ENCODE measurements at places on chromosomes 4 and X.

- DNase-seq, result peak; percentile 17
Observed at GRCh38 chr4:153221783-153222706, 17.8 kb downstream of the TRIM2 start.

DNA sequence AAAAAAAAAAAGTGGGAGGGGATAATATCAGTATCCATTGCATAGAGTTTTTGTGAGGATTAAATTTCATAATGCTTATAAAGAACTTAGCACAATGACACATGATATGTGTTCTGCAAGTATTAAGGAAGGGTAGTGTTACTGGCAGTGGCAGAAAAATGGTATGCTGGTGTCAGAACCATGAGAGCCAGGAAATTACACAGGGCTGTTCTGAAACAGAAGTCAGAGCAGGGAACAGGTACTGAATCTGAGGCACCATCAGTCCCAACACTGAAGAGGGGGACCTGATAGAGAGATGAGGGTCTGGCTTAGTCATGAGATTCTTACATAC lies 601.1 kb upstream of the GRIA3 start:
- no peak for DNase-seq

DNA sequence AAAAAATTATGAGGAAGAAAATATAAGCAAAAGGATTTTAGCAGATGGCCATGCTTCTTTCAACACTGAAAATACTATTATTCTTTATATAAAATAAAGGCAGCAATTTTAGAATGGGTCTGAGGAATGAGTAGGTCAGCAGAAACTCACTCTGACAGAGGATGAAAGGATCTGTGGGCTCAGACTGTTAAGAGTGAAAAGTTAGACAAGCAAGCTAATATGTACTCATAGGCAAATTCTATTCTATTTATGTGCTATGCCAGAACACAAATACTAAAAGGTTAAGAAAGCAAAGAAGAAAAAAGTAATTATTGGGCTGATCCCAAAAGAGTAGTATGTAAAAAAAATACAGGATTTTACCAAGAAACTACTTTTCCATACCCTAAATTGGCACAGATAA lies 13.9 kb downstream of the LCORL start:
- no peak for DNase-seq

- DNase-seq, result no peak
Observed at GRCh38 chr4:54094451-54094850, 5.5 kb upstream of the GSX2 start.

DNA sequence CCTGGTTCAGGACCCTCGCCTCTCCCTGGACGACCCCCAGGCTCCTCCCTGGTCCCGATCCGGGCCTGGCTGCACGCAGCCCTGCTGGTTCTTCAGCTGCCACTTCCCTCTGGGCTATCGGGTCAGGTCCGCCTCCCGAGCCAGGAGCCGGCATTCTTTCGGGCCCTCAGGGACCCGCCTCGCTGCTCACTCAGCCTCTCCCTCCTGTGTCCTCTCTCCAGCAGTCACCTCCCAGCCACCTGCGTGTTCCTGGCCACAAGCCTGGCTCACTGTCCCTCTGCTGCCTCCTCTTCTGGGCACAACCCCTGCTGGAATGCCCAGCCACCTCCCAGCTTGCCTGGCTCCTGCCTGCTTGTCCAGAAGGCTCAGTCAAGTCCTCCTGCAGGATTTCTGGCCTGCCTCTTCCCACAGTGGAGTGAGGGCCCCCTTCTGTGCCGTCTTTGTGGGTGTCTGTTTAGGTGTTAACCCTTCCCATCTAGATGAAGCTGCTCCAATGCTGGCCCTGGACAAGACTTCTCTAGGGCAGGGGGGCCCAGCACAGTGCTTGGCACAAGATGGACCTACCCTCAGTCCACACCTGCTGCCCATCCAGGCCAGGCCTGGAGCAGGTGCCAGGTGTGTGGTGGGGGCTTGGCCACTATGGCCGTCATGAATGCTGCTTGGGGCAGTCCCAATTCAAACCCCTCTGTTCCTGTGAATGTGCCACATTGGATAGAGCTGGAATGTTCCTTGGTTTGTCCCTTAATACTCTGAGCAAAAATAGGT lies 2.2 kb downstream of the WFS1 start:
- no peak for DNase-seq

DNA sequence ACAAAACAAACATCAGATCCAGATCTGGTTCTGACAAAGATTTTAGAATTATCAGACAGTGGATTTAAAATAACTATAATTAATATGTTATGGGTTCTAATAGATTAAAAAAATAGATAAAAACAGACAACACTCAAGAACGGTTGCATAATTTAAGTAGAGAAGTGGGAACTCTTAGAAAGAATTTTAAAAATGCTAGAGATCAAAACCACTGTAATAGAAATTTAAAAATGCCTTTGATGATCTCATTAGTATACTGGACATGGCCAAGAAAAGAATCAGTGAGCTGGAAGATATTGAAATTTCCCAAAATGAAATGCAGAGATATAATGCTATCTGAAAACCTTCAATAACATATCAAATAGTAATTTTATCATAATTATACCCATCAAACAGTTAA lies 28.3 kb upstream of the DYNLT3 start:
- no peak for DNase-seq

GRCh38 chr4:181807771-181808170 lies 435.4 kb upstream of the TENM3 start:
- no peak for DNase-seq

DNA sequence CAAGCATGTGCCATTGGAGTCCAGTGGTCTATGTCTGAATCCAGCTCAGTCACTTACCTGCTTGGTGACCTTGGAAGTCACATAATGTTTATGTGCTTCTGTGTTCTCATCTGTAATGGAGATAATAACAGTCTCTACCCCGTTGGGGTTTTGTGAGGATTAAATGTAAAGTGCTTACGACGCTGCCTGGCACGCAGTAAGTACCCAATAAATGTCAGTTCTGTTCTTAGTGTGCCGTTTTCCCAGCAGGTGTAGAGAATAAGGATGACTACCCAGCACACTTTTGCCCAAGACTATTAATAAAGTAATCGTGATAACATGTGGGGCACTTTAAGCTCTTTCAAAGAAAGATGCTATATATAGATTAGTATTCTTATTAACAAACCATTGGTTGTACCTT lies 56.7 kb downstream of the MTM1 start:
- DNase-seq, result no peak

GRCh38 chr4:142402900-142403299 lies 443.2 kb downstream of the INPP4B start:
- DNase-seq, result no peak

DNA sequence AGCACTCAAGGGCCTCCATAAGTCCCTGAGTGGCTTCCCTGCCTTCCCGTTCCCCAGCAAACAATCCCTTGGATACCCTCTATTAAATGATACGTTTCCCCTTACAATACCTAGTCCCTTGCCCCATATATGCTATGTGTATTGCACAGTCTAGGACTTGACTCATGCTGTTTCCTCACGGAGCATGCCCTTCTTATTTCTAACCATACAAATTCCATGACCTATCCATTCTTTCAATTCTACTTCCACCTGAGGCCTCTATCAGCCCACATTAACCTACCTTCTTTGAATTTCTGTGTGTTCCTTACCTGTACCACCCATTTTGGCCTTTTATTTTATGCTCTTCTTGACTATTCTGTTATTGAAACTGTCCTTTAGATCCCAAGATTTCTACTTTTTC lies 2.9 kb upstream of the PGRMC2 start:
- no peak for DNase-seq

- no peak for DNase-seq
Observed at GRCh38 chr4:54054501-54054900, 9.9 kb downstream of the CHIC2 start.

DNA sequence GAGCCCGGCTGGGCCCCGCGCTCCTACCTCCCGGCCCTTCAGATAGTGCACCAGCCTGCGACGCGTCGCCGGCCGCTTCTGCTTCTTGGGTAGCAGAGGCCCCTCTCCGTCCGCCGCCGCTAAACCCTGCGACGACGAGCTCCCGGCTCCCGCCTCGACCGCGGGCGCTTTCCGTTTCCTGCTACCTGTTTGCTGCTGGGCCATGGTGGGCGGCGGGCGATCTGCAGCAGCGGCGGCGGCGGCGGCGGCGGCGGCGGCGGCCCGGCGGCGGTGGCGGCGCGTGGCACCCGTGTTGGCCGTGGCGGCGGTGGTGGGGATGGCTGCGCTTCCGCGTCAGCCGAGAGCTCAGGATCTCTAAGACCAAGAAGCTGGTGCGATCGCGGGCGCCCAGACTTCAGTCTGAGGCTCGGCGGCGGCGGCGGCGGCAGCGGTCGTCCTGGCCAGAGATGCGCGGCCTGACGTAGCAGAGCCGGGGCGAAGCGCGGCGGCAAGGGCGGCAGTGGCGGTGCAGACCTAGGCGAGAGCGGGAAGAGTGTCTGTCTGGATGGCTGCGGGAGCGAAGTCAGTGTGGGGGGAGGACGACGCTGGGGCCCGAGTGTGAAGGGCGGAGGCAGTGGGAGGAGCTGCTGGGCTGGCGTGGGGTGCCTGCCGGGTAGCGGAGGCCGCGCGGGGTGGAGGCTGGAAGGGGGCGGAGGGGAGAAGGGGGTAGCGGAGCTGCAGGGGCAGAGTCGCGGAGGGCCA lies at the start of gene DCAF12L2:
Gene DCAF12L2 (minus strand): TSS at position 569 of the 741 bp plus-strand sequence. CDS start 365 bp downstream, at position 204.
- no peak for DNase-seq

- no peak for DNase-seq
Observed at GRCh38 chr4:124282301-124282898, 430.1 kb downstream of the ANKRD50 start.

- DNase-seq, result no peak
Observed at GRCh38 chr4:148901075-148901705, 459.0 kb upstream of the NR3C2 start.

DNA sequence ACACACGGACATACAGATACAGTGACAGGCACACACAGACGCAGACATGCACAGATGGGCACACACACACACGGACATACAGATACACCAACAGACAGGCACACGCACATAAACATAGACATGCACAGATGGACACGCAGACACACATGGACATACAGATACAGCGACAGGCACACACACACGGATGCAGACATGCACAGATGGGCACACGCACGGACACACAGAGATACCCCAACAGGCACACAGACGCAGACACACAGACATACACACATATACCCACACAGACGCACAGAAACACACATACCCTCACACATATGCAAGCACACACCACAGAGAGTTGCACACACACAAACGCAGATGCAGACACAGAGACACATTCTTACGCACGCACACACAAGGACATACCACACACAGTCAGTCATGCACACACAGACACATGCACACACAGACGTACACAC lies 24.4 kb upstream of the SLC25A6 start:
- DNase-seq, result no peak

DNA sequence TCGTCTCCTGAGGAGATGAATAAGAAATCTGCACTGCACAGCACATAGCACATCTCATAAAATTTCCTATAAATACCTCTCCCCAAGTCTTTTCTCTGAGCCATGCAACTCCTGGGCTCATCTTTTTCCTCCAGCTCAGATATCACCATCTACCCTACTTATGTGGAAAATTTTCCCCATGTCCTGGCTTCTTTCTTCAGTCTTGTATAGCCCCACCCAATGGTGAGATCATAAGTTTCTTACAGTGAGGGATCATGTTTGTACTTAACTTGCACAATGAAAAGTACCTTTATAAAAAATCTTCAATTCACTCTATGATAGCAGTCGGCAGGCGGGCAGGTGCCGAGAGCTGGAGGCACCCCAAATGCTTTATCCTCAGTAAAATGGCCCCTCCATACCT lies 198.6 kb upstream of the S100G start:
- no peak for DNase-seq

DNA sequence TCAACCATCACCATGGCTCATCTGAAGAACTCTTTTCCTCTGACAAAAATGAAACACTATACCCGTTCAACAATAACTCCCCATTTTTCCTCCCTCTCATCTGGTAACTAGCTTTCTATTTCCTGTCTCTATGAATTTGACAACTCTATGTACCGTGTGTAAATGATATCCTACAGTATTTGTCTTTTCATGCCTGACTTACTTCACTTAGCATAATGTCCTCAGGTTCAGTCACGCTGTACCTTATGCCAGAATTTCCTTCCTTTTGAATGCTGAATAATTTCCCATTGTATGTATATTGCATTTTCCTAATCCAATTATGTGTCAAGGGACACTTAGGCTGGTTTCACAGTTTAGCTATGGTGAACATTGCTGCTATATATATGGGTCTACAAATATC lies 18.2 kb downstream of the MAGEA9 start:
- no peak for DNase-seq

GRCh38 chrX:118552121-118552900 lies 56.7 kb downstream of the DOCK11 start:
- no peak for DNase-seq

DNA sequence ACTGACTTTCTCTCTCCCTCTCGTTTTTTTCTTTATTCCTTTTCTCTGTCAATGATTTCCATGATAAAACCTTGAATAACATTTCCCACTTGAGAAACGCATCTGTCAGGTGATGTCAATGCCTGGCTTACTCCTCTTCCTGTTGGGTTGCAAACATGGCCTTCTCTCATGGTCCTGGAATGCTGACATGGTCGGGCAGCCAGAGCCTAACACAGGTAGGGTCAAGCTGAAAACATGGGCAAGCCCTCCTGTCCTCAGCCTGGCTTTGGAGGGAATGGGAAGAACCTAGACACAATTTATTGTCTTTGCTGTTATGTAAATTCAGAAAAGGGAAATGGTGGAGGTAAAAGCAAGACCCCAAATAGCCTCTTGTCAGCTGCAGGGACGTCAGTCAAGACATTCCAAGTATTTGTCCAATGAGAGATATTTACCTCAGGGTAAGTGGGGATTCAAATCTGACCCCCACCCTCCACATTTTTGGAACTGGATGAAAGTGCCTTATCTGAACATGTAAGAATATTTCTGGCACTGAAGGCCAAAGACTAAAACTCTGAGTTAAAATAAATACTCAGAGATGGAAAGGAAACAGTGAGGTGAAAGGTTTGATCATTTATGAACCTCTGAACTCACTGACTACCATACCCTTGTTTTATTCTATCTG lies 473.8 kb downstream of the SPRY1 start:
- no peak for DNase-seq

DNA sequence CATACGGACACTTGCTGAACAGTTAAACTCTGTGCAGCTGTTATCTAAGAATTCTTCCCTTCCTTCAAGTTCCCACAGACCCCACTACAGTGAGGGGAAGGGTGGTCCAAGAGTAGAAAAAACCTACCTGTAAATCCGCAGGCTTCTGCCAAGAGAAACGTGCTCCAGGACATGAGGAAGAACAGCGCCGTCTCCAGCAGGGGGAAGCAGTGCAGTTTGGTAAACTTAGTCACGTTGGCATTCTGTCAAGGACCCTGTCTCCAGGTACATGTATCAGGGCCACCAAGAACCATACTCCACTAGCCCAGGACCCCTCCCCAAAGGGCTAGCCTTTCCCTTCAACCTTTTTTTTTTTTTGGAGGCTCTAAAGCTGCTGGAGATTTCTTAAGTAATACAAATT lies 79.9 kb downstream of the CHST7 start:
- no peak for DNase-seq

GRCh38 chrX:154735695-154736393 lies 15.0 kb downstream of the GAB3 start:
- DNase-seq, result no peak

- DNase-seq, result no peak
Observed at GRCh38 chrX:6024204-6024603, 204.5 kb downstream of the NLGN4X start.

GRCh38 chr4:144782345-144782744 lies 136.4 kb downstream of the HHIP start:
- DNase-seq, result no peak
